ENCODE measurements at places on chromosomes 11 and 22.

- no peak for DNase-seq
Observed at GRCh38 chr11:114131461-114131864, 72.0 kb downstream of the ZBTB16 start.

GRCh38 chr11:10205928-10206327 is 88.1 kb downstream of the SBF2 start:
- DNase-seq, result no peak

DNA sequence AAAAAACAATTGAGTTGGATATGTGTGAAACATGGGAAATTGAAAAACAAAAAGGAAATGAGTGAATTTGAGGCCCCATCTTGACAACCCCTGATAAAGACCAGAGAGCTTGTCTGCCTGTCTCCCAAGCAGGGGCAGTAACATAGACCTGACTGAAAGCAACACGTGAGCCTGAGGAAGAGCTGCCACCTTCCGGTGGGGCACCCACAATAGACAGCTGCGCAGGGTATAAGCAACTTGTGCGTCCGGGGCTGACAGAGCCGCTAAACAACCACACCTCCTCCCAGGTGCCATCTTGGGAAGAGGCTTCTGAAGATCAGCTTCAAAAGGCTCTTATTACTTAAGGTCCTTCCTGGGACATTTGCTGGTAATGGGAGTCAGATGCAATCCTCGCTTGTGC is 166.8 kb downstream of the NTM start:
- DNase-seq, result no peak

DNA sequence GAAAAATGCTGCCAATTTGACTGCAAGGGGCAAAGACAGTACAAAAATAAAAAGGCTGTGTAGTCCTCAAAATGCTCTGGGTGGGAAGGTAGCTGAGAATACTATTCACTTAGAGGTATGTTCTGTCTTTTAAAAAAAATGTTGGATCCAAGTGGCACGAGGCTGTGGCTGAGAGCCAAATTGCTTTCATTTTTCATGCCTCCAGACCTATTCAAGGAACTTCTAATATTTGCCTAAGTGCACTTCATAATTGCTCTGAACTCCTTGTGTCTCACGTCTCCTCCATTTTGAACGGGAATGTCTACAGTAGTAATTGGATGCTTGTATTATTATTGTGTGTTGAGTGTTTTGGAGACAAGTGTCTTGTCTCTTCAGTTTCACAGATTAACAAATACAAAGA is 19.1 kb upstream of the SLC22A25 start:
- DNase-seq, result no peak

- no peak for DNase-seq
Observed at GRCh38 chr22:50519151-50519550, 6.2 kb downstream of the SCO2 start.

DNA sequence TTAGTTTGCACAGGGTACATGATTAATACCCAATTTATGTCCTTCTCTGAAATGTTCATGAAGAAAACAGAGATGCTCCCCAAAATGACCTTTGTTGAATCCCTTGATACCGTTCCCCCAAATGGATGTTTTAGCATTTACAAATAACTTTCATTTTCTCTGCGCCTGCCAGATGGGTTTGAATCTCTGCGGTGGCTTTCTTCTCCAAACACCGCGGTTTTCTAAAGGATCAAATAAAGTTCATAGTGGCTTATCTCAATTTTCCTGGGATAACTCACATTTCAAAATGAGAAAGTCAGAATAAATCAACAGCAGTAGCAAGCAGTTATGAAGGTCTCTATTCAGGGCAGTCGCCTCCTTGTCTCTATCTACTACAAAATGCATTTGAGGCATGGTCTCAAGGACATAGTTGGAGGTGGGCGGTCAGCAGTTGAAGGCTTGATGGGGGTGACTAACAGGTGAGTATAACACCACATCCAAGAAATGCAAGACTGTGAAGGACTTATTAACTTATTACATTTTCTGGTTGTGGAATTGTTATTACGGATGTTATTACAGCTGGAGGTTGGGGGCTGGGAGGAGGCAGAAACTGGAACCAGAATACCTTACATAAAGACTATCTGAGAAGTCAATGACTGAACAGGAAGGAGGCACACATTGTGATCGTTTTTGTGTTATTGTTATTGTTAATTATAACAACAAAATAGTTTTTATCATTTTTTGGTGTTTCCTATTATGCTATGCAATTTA is 1513.3 kb downstream of the FAM181B start:
- DNase-seq, result no peak

GRCh38 chr11:30018495-30018894 is 1.7 kb upstream of the KCNA4 start:
- no peak for DNase-seq
